ENCODE measurements at places on chromosomes 12 and 14.

- no peak for DNase-seq
Measured at GRCh38 chr12:133192847-133193246, 11.6 kb downstream of the ZNF268 start.

- no peak for DNase-seq
Measured at GRCh38 chr14:79585845-79586244, 625.5 kb downstream of the DIO2 start.

- no peak for DNase-seq
Measured at GRCh38 chr14:22432348-22432976, 156.6 kb downstream of the DAD1 start.

- DNase-seq: no peak
Measured at GRCh38 chr12:127729381-127729780, 537.6 kb upstream of the TMEM132C start.

DNA sequence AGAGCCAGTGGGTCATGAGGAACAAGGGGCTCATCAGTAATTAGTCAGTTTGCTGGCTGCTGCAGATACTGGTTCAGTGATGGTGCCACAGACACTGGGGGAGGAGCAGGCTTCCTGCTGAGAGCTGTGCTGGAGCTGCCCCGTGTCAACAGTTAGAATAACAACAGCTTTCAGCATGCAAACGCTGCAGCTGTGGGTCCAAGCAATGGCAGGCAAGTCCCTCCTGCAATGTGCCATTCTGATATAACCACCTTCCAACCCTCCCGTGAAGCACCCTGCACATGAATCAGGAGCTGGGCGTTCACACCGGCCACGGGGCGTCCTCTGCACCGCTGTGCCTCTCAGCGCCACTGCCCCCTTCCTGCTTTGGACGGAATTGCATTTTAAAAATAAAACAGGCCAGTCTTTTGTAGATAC, 258.4 kb upstream of the SFSWAP start:
- peak; percentile 23 for DNase-seq

DNA sequence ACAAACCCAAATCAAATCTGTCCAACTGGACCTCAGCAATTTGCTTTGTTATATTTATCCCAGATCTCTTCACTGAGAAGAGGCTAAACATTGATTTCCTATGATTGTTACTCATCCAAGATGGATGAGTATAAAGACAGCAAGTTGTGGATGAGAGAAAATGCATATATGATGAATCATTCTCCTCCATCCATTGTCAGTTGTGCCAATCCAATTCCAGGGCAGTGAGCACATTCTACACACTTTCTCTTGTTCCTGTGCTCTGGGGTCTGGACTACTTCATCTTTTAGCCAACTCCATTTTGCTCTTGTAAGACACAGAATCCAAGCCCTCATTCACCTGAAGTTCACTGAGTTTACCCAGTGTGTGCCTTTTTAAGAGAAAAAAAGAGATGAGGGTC, 105.7 kb downstream of the GCH1 start:
- DNase-seq: no peak

DNA sequence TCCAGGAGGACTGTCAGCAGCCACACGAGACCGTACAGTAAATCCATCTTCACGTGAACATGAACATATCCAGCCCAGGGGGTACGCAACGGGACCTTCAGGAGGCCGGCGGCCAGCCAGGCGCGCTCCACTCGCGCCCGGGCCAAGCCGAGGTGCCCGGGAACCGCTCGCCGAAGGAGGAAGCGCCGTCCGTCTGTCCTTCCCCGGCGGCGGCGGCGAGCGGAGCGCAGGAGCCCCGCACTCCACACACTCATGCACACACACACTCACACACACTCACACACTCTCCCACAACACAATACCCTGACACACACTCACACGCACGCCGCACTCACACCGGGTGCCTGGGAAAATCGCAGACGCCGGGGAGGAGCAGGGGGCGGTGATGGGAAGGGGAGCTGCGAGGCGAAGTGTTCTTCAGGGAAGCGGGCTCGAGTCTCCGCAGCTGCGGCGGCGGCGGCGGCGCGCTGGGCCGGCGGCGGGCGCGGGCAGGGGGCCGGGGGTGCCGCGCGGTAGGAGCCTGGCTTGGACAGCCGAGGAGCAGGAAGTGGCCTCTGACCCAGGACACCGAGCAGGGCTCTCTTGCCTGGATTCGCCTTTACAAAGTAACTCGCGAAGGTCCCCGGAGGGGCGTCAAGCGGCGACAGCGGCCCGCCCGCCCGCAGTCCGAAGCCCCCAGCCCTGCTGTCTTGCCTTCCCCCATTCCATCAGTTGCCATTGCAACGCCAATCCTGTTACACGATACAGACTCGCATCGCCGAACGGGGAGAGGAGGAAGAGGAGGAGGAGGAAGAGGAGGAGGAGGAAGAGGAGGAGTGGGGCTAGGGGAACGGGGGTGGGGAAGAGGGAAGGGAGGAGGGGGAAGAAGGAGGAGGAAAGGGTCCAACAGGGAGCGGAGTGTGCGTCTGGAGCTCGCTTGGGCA, 601 bp downstream of the MDGA2 start:
- no peak for DNase-seq

DNA sequence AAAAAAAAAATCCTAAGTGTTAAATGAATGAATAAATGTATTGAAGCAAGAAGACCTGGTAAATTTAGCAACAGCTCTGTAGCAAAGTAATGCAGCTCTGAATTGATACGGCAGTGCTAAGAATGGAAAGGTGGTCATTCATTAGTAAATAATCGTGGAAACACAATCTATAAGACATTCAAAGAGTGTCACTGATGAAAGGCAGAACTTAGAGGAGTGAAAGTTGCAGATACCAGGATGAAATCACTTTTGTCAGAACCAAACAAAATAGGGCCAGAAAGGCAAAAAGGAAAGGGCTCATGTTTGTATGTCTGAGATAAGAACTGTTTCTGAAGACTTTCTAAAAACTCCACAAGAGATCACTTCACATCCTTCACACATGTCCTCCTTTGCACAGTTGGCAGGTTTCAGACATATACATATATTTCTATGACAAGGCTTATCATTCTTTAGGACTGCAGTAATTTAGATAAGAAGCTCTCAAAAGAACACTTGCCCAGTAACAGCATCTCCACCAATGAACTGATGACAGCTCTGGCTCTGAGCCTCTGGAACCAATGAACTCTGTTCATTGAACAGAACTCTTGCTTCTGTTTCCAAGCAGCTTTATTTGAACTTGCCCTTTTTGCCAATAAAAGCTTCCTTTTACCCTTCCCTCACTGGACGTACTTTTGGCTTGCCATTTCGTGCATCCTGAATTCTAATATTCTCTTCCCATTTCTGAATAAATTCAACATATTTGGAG, 4.2 kb upstream of the LRR1 start:
- no peak for DNase-seq

- DNase-seq: no peak
Measured at GRCh38 chr12:124656947-124657434, 89.6 kb upstream of the NCOR2 start.

DNA sequence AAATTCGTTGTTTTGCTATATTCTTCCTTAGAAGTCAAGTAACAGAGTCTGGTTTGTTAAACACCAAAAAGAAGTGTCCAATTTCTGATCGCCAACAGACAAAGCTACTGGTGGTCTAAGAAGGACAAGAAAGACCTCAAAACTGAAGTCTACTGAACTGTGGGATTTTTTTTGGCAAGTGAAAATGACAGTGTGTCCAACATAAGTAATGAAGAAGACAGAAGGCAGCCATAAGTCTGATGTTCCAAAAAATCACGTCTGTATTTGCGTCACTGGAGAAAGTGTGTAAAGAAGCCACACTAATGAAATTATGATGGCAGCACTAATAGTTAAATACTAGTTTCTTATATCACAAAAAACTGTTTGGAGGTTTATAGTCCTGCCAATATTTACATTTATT, 32.6 kb downstream of the WASHC3 start:
- DNase-seq: no peak

DNA sequence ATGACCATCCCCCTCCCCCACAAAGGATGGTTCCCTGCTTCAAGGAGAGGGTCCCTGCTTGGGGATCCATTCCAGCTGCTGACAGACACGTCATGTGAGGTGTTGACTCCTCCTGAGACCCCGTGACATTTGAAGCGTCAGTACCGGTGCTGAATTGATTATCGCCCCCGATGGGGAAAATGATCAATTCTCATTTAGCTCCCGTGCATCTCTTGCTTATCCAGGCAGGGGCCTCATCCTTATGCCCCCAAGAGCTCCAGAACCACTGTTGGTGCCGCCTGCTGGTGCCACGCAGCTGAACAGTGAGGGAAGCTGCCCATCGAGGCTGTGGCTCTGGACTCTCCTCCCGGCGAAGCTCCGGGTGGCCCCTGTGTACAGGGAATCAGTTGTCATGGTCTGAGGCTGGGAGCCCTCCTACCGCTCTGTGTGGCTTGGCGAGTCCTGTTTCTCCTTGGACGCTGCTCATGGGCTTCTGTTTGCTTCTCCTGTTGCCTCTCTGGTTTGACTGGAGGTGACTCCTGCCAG, 4.6 kb downstream of the KIF26A start:
- DNase-seq: no peak

- no peak for DNase-seq
Measured at GRCh38 chr12:15152456-15152855, 68.8 kb downstream of the RERG start.

DNA sequence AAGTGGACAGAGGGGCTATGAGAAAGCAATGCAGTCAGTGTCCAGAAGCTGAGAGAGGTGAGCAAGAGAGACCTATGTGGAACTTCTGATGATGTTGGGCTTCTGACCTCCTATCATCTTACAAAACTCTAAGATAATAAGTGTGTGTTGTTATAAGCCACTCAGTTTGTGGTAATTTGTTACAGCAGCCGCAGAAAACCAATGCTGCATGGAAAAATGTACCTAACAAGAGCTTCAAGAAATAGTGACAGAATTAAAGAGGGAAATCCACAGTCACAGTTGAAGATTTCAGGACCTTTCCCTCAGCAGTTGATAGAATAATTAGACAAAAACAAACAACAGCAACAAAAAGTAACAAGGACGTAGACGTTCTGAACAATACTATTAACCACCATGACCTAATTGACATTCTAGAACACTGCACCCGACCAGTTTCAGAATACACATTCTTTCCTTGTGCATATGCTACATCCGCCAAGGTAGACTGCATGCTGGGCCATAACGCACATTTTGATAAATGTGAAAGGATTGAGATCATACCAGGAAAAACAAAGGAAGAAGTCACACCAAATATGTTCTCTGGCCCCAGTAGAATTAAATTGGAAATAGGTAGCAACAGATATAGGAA, 1.8 kb upstream of the EVL start:
- no peak for DNase-seq

DNA sequence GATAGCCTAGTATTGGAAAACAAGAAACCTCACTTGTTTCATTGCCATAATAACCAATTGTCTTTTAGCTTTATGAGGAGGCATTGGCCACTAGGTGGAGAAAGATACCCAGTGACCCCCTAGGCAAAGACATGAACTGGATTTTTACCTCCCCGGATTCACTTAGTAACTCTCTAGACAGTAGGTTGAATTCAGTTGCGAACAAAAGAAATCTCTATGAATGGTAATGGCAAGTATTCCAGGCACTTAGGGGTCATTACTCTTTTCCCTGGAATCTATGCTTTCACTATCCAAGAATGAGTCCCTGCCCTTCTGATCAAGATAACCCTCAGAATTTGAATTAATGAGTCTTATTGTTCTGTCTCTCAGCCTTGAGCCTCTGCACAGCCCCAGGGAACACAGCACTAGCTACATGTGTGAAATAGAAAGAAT, 29.5 kb upstream of the RHOJ start:
- DNase-seq: no peak

GRCh38 chr12:126617312-126617711, 1552.1 kb downstream of the AACS start:
- no peak for DNase-seq

DNA sequence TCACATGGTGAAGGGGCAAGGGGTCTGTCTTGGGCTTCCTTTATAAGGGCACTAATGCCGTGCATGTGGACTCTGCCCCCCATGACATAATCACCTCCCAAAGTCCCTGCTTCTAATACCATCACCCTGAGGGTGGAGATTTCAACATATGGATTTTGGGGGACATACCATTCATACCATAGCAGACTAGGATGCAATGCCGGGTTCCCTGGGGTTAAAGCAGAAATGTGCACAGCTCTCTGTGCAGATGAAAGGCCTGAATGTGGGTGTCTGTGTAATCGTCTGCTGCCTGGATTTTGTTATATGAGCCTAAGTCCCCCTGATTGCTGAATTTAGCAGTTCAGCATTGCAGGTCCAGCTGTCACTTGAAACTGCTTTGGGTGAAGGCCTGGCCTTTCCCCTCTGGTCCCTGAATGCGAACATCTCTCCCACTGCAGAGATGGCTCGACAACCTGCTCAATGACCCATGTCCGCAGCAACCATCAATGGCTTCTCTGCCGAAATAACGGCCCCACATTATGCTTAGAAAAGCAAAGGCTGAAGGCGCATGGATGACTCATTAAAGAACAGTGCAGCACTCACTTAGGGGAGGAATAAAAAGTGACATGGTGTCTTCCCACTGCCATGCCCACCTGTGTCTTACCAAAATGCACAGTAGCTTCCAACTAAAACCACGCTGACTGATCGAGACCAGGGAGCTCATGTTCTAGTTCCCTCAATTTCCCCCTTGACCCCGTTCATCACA, 286.3 kb downstream of the DPF3 start:
- no peak for DNase-seq

GRCh38 chr14:103707329-103708263, 7.7 kb downstream of the XRCC3 start:
- DNase-seq: no peak

DNA sequence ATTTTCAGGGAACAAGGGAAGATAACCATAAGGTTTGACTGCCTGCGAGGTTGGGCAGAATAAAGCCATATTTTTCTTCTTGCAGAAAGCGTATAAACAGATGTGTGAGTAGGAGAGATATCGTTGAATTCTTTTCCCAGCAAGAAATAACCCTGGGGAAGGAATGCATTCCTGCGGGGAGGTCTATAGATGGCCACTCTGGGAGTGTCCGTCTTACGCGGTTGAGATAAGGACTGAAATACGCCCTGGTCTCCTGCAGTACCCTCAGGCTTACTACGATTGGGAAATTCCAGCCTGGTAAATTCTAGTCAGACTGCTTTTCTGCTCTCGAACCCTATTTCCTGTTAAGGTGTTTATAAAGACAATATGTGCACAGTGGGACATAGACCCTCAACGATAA, 225.0 kb downstream of the LRIG3 start:
- DNase-seq: no peak

Measured in natural killer cell (primary cell).